ENCODE measurements at places on chromosomes 4 and X.

DNA sequence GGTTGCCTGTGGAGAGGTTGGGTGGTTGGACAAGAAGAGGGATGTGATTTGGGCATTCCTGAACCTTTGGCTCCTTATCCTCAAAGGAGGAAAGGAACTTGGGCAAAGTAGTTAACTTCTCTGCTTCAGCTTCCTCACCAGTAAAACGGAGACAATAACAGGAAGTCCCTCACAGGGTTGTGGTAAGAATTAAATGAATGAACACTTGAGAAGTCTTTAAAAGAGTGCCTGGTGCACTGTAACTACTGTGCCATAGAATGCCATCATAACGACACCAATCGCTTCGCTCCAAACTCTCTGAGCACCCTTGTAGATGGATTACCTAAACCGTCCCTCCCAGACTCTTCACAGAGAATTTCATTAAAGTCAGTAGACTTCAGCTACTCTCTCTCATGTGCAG, 10.5 kb downstream of the ZCCHC18 start:
- DNase-seq: no peak

DNA sequence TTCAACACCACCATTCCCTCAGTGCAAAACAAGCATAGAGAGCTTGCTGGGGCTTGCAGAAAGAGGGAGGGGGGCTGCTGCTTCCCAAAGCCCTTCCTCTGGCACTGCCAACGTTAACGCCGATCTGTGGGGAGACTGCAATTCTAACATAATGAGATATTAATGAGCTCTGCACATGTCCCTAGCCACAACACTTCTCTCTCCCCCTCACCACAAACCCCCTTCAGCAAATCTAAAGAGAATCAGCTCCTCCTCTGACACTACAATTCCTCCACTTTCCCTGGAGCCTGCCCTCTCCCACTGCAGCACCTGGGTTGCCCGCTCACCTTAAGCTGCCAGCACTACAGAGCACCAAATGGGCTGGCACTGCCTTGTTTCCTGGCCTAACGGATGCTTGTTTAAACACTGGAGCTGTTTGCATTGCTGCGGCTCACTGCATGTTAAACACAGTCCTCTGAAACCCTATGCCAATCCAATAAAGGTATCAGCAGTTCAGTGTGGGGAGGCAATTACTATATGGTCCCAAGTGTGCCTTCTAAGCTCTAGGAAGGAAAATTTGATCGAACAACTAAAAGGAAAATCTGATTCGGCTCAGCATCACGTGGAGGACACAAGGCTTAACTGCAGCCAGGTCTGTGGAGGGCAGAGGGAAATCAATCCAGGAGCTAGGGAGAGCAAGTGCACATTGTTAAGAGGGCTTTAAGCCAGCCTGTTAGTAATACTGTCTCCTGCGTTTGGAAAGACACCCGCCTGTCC, 232.4 kb downstream of the MAML3 start:
- no peak for DNase-seq

- no peak for DNase-seq
Measured at GRCh38 chr4:94841864-94842221, 84.1 kb downstream of the BMPR1B start.

DNA sequence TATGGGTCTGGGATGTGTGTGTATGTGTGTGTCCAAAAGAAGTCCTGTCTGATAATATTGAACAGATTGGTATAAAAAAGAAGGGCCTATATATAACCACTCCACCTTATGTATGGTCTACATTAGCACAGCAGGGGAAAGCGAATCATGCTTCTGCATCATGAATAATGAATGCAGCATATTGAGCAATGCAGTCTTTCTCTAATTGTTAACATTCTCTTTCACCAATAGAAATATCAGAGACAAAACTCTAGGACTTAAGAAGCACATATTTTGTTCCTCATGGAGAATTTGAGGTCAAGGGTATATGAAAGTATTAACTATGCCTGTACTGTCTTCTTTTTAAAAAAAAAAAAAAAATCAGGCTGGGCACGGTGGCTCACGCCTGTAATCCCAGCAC, 264.3 kb upstream of the NOCT start:
- DNase-seq: no peak

- DNase-seq: no peak
Measured at GRCh38 chr4:25938787-25939186, 24.8 kb downstream of the SMIM20 start.

- DNase-seq: no peak
Measured at GRCh38 chr4:114599903-114600552, 1.4 kb downstream of the UGT8 start.

- DNase-seq: no peak
Measured at GRCh38 chr4:138275216-138275615, 33.1 kb upstream of the SLC7A11 start.

DNA sequence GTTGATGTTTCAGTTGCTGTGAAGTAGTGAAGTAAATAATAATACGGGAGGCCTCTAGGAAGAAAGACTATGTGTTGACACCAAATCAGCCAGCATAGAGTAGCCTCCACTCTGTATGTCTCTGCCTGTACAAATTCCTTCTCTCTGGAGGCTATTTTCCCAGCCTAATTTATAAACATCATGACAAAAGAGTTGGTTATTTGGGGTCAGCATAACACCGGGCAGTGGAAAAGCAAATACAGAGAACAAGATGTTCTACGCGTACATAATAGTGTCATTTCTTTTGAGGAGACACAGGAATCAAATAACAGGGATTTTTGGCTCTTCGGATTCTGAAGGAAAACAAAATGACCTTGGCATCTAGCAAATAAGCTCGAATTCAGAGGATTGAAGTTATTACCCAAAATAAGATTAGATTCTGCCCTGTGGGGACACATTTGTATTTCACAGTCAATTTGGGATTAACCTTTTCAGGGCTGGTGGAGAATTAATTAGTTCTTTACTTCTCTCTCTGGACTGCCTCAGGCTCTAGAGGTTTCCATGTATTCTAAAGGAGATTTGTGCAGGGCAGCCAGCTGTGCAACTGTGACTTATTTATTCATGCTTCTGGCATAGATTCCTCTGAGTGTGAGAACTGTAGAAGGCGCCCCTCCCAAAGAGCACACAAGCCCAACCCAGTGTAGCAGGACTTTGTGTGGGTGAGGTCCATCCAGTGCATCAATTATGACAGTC, 14.1 kb upstream of the SYTL4 start:
- DNase-seq: no peak

DNA sequence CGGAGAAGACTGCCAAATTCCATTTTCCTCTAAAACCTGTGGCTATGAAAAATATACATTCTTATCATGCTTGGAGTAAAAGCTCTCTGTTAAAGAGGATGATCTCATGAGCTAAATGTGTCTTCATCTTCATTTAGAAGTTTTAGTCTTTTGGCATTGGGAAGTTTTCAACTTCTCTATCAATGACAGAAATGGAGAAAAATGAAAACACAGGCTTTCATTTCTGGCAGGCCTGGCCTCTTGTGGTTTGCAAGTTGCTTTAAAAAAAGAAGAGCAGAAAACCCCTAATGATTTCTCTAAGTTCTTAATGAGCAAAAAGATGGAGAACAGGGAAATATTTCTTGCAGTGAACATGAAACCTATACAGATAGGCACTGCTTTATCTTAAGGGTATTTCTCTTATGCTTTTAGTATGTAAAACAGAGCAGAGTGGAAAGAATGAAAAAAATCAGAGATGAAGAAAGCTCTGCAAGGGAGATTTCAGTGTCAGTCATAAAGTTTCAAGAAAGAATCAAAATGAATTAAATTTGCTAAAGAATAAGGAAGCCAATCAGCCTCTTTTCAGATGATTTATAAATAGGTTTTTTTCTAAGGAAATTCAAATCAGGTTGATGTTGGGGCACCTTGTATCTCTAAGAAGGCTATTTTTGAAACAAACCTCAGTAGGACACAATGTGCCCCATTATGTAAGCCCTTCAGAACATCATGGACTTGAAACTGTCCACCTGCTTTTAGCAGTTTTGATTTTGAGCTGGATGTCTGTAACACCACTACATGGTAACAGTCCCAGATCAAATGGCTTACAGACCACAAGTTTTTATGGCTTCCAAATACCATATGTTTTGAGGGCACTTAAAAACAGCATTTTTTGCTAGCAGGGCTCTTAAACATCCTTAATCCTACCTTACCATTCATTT, 225.0 kb downstream of the GRIA3 start:
- no peak for DNase-seq

DNA sequence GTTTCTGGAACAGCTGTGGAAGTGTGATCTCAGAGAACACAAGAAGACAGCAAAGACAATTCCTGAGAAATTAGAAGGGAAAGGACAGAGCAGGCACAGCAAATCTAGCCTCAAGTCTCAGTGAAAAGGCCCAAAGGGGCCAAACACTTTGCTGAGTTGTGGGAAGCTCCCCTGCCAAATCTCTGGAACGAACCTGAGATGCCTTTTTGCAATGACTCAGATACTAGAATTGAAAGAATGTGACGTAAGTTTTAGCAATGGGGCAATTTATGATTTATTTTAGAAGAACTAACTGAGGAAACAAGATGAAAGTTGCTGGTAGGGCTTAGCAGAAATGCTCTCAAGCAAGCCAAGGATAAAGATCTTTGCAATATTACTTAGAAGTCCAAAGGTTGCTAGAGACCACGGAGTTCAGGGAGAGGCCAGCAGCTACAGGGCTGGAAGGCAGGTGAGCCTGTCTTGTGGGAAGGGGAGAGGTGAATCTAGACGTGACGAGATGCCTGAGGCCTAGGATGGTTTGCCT, 92.8 kb downstream of the AMELX start:
- no peak for DNase-seq

DNA sequence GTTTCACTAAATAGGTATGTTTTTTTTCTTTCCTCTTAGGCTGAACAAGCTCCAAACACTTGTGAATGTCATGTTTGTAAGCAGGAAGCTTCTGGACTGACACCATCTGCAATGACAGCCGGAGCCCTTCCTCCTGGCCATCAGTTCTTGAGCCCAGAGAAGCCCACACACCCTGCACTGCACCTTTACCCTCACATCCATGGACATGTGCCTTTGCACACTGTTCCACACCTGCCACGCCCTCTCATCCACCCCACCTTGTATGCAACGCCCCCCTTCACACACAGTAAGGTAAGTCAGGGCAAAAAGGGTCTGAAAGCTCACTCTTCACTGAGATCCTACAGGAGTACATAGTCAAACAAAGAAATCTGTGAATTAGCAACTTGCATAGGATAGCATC, 84.1 kb downstream of the TNIP2 start:
- DNase-seq: no peak

DNA sequence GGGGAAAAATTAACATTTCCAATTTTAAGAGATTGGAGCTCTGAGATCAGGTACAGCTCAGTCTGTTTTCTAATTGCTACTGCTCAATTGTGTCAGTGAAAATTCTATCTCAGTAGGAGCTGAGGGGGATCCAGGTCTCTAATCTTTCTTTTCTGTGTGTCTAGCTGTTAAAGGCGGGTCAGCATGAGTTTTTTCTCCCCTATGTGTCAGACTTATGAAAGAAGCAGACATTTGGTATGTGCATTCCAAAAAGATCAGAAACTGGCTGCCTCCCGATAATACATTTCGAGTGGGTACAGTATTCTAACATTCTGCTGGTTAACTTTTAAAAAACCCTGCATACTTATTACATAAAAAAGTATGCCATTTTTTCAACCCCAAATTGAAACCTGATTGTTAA, 72.4 kb downstream of the PCDH7 start:
- no peak for DNase-seq

- DNase-seq: no peak
Measured at GRCh38 chrX:8846266-8846665, 45.1 kb upstream of the FAM9A start.

DNA sequence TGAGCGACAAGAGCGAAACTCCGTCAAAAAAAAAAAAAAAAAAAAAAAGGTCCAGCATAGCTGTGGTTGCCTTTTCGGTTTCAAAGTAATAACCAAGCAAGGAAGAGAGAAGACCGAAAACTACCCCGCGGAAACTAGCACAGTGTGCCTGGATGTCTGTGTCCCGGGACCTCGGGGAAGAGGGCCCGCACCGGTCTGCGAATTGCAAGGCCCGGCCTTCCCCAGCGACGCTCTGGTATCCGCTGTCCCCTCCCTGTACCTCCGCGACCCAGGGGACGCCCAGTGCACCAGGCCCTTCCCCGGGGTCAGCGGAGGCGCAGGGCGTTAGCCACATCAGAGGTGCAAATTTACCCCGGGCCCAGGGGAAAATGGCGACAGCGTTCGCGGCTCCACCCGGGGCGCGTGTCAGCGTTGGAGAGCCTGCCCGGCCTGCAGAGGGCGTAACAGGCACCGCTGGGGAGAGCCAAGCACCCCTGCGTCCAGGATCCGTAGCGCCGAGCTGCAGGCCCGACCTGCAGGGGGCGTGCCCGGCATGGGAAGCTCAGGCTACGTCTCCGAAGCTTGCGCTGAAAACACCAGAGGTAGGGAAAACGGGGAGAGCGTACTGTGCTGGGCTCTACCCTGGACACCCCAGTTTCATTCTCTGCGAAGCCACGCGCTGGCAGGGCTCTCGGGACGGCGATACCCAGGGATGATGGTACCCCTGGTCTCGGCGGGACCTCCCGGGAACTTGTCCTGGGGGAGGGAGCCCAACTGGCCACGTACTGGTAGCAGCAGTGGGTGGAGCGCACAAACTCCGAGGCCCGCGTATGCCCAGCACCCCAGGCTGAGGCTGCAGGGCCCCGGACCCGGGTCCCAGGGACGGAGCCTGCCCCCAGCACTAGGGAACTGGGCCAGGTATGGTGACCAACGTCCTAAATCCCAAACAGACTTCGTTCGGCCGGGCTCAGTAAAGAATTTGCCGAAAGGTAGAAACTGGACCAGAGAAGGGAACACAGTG, 16.2 kb downstream of the NKX6-1 start:
- DNase-seq: no peak

GRCh38 chrX:71178908-71179307, 34.3 kb downstream of the NLGN3 start:
- DNase-seq: peak; percentile 10

DNA sequence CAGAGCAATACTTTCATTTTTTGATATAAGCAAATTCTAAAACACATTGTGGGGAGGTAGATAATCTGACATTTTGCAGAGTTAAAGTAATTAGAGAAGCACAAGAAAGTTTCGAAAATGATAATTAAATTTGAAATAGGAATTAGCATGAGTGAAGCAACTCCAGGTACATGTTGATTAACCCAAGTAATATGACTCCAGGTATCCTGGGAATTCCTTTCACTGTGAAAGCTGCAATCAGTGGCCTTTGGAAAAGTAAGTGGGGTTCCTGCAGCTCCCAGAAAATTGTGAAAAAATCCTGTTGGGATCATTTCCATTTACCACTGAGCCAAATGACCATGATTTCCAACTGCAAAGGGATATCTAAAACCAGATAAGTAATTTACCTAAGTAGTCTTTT, 26.0 kb upstream of the CXCL2 start:
- DNase-seq: no peak

DNA sequence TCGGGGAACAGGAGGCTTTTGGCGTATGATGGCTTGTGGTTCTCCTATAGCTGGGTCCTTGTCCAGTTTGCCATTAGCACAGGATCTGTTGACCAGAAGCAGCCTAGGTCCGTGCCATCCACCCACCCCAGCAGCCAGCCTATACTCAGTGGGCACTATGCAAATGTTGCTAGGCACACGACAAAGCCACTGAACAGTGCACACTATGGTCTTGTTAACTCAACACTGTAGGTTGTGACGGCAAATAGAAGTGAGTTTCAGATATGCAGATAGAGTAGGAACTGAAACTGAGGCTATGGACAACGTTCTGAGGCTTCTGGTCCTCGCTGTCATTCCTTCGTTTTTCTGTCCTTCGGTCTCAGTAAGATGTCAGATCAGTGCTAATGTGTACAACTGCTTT, 541.3 kb upstream of the TENM3 start:
- no peak for DNase-seq

Data from activated CD4-positive, alpha-beta T cell treated with anti-CD3 and anti-CD28 coated beads for 1 hour (primary cell).